ENCODE measurements at places on chromosomes 7 and 10.

DNA sequence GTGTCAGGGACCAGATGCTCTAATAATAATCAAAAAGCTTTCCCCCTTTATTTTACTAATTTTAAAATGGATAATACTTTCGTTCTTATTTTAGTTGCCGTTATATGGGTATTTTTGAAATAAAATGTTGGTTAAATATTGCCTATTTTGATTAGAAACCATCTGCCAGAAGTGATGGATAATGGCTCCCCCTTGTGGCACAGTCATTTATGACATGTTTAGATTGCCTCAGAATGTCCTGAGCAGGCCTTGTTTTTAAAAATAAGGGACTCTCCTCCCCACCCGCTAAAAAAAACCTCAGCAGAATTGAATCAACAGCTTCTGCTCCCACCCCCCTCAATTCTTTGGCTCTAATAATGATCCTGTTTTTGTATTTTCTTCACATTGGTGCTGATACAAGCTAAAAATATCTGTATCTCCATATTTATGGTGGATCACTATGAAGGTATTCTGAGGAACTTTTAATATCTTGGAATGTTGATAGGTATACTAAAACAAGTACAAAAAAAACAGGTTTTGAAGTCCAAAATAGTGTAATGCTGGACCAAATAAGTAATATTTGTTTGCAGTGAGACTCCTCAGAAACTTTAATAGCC, 38.8 kb downstream of the TMEM60 start:
- peak; percentile 61 for DNase-seq

DNA sequence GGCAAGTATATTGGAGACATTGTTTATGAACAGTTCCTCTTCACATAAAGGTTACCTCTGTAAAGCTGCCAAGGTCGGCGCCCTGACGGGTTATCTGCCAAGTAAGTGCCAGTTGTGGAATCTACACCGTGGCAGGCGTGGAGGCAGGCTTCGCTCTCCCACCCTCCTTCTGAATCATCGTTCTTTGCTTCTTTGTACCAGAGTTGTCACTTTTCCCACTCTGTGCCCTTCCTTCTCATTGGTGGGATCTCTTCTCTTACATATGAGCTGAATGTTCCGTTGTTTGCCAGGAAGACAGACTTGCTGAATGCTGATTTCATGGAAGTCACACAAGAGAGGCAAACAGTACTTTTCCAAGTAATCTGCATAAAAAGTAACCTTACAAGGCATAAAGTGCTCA, 40.6 kb upstream of the PTPRZ1 start:
- DNase-seq, result no peak

GRCh38 chr7:151736403-151736909, 140.5 kb downstream of the PRKAG2 start:
- peak; percentile 99 for DNase-seq

- no peak for DNase-seq
Observed at GRCh38 chr7:131105294-131105798, 222.3 kb upstream of the MKLN1 start.

- no peak for DNase-seq
Observed at GRCh38 chr10:80191589-80192270, 13.6 kb downstream of the ANXA11 start.

- DNase-seq, result peak; percentile 48
Observed at GRCh38 chr10:125037145-125037877, 95.4 kb downstream of the ZRANB1 start.
